ENCODE measurements at places on chromosomes 6 and 20.

- DNase-seq = no peak
These were observed 99.4 kb downstream of the PLG start for GRCh38 chr6:160801418-160801817.

DNA sequence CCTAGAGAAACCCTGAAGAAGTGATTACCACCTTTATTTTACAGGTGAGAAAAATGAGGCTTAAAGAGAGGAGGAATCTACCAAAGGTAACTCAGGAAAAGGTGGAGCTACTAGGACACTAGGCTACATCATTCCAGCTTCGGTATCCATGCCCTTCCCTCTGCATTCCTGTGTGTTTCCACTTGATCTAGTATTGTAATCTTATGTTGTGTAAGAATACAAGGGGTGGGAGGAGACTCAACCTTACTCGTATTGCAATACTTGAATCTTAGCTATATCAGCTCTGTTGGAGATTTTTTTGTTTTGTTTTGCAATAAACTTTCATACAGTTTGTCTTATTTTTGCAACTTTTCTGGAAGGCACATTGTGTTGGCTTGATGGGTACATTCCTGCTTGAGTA is 742.4 kb downstream of the PTPRT start:
- DNase-seq = no peak

- no peak for DNase-seq
These were observed 33.1 kb downstream of the RAB44 start for GRCh38 chr6:36730424-36731380.

DNA sequence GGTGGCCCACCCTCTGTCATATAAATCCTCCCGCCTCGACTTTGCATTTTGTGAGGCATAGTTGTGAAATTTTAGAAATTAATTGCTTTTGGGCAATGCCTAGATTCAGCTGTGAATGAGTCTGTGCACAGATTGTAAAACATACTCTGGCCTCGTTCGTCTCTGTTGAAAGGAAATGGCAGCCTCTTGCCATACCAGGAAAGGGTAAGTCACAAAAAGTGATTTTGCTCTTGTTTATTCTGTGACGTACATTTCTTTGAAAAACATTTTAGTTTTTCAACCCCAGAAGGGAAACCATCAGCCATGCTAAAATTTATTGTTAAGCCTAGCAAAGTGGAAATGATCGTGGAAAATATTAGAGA is 15.3 kb upstream of the EXOC2 start:
- no peak for DNase-seq

GRCh38 chr6:149306967-149307366 is 10.5 kb upstream of the TAB2 start:
- DNase-seq = no peak

GRCh38 chr6:13396241-13396792 is 68.0 kb upstream of the TBC1D7 start:
- no peak for DNase-seq

- DNase-seq = no peak
These were observed 12.4 kb upstream of the SPDEF start for GRCh38 chr6:34568341-34569201.

DNA sequence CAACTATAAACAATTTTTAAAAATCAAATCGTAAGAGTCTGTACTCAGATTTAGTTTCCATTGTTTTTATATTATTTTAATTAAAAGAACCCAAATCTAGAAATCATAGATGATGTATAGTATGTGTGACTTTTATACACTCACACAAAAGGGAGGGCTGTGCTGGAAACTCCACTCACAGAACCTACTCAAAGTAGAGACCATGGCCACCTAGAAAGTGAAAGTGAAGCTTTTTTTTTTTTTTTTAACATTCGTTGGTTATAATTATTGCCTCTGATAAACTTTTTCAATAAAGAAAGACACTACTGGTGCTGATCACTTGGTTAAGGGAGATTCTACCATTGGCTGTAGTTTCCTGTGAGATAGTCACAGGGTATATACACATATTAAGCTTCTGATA is 37.9 kb upstream of the PRL start:
- no peak for DNase-seq

DNA sequence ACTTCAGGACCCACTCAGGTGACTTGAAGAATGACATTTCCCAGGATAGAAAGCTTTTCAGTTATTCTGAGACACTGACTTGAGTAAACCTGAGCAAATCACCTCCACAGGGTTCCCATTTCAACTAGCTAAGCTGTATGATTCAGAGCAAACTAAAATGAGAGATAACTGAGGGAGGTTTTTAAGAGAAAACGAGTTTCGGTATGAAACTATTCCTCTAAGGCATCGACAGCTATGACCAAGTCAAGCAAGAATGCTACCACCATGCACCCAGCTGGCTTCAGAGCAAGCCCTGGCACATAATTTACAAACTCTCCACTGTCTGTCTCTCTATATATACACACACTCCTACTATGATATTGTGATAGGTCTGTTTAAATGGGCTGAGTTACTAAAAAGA is 75.4 kb downstream of the PERP start:
- DNase-seq = no peak

GRCh38 chr20:61230166-61230565 is 21.9 kb upstream of the CDH4 start:
- no peak for DNase-seq

DNA sequence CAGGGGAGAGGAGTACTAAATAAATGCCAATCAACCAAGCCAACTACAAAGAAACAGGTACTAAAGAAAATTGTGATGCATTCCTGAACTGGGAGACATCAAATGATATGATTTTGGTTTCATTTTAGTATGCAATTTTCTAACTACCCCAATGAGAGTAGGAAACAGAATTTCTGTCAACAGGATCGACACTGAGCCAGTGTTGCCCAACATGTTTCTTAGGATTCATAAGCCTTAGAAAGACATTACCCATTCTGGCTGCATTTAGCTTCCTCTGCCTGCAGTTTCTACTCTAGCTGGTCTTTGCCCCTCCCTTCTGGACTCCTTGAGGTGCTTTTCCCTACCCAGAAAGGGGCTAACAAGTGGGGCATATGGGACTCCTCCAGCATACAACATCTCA is 49.8 kb downstream of the KCTD20 start:
- no peak for DNase-seq

GRCh38 chr6:130203370-130203769 is 19.4 kb downstream of the SAMD3 start:
- no peak for DNase-seq

- no peak for DNase-seq
These were observed 75.4 kb upstream of the INSM1 start for GRCh38 chr20:20292472-20292871.

- DNase-seq = no peak
These were observed 196.4 kb upstream of the CCN2 start for GRCh38 chr6:132147530-132148011.

DNA sequence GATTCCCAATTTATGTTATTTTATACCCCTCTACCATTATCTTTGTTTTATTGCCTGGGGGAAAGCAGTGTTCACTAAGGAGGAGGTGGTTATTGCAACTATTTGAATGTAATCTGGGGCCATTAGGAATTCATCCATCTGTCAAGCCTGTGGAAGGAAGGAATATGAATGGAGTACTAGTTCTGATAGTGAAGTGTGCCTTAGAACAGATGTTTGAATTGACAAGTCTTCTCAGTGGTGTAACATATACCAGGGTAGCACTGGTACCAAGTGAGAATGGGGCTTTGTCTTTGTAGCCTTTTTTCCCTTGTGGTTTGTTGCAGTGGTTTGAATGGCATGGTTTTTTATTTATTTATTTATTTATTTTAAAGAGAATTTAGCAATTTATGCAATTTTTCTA is 27.9 kb upstream of the HDAC2 start:
- no peak for DNase-seq

- no peak for DNase-seq
These were observed 27.6 kb downstream of the GABRR2 start for GRCh38 chr6:89287351-89288028.

DNA sequence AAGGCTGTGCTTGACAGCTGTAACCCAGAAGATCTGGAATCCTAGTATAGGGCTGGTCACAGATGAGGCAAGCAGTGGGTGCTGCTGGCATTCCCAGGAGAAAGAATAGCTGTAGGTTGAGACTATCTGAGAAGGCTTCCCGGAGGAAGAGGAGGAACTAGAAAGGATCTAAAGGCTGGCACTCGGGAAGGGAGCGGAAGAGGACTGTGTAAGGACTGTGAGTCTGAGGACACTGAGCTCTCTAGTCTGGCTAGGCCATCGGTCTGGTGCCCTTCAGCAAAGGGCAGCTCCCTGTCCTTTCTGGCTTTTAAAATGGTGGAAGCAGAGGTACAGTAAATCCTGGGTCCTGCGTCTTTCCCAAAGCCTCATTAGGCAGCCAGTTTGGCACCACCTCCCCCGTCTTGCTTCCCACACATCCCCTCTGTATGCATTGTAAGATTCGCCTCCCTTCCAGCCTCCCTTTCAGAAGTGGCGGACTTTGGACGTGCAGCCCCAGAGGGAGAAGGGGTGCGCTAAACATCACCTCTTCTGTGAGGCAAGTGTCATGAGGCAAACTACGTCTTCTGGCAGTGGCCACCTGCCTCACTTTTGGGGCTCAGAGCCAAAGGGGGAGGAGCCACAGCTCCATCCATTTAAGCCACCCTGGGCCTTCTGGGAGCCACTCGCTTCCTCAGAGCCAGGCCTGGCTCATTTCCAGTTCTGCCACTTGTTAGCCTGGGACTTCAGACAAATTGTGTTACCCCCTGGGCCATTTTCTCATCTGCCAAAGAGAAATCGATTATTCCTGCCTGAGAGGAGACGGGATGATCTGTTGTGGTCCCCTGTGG is 8.6 kb downstream of the SNPH start:
- DNase-seq = no peak

GRCh38 chr6:85452441-85452881 is 2.6 kb downstream of the NT5E start:
- no peak for DNase-seq

DNA sequence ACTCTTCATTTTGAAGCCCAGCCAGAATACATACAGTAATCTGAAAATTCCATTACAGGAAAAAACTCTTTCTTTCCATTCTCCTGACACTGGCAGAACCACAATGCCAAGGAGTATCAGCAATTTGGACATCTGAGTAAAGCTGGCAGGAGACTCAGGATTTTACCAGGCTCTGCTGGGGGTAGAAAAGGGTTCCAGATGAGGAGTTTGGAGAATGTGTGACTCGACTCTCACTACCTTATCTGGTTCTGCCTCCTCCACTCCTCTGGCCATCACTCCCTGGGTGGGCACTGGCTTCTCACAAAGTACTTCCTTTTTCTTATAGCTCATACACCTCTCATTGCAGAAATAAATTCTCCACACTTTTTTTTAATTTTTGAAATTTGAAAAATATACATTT is 10.6 kb upstream of the WFDC8 start:
- no peak for DNase-seq

DNA sequence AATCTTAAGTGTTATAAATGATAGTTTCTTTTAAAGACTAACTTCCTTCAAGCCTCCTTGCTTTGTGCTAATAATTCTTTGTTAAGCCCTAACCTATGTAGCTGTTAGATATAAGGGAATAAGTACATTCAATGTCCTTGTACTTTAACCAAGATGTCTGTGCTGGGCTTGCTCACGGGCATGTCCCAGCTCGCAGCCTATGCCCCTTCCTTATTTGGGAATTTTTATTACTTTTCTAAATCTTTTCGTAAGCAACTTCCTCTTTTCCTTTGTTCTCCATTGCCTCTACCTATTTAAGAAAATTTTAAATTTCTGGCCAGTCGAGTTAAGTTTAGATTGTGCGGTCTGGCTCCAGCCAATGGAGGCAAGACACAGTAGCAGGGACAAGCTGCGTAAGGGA is 26.0 kb upstream of the CDK19 start:
- no peak for DNase-seq

GRCh38 chr6:130962966-130963365 is 100.1 kb downstream of the EPB41L2 start:
- DNase-seq = no peak

GRCh38 chr6:26222571-26222970 is 135.3 kb downstream of the HFE start:
- no peak for DNase-seq

GRCh38 chr6:125018136-125018535 is 55.9 kb downstream of the RNF217 start:
- no peak for DNase-seq

- DNase-seq = no peak
These were observed 247.0 kb upstream of the KCNQ5 start for GRCh38 chr6:72374857-72375256.

DNA sequence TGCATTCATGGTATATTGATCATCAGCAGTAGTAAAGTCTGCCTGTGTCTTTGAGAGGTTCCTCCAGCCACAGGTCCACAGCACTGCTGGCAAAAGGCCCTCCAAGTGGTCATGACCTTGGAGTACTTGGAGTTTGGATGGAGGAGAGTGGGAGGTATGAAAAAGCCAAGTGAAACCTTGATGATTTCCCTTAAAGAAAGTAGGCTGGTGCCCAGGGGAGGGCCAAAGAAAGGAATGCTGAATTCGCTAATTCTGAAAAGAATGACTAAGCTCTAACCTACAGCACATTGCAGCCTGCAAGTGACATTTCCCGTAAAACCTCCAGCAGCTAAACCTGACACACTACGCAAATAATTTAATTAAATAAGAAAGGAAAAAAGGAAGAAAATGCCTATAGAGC is 223.4 kb upstream of the TAB2 start:
- no peak for DNase-seq

GRCh38 chr6:34544052-34544604 is 12.0 kb downstream of the SPDEF start:
- DNase-seq = no peak

GRCh38 chr20:48682529-48683363 is 145.1 kb downstream of the PREX1 start:
- DNase-seq = no peak

DNA sequence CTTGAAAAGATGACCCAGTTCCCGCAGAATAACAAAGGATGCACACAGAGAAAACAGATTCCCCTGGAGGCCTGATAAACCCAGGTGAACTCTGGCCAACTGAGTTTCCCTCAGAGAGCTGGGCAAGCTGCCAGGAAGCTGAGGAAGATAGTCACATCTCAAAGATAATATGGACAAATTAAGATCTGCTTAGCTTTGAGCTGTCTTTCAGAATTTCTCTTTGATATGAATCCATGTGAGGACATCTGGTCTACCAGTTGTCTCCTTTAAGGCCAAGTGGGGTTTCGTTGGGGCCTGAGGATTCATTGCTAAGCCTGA is 59.5 kb downstream of the ID4 start:
- DNase-seq = no peak

All from activated CD8-positive, alpha-beta memory T cell treated with anti-CD3 and anti-CD28 coated beads for 48 hours (primary cell).